Esophagus squamous epithelium (tissue), 5 donors: ENCODE measurements at places on chromosomes 3 and 15.

- DNase-seq, result no peak
Observed at GRCh38 chr15:68374168-68374745, 57.7 kb downstream of the ITGA11 start.

- DNase-seq, result no peak
Observed at GRCh38 chr15:100565591-100565990, 36.4 kb downstream of the LINS1 start.

DNA sequence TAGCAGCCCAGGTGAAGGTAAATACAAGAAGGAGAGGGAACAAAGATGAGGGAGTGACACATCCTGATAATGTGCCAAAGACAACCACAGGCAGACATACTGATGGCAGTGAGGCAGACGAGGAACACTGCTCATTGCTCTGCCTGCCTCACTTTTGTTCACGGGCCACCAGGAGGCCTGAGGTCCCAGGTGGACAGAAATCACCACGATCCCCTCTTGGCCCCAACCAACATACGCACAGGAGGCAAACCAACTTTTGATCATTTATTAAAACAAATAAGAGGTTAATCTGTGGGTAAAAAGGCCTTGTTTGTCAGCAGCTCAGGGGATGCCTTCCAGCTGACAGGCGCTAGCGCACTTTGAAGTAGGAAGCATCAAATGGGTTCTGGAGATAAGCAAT, 4.2 kb downstream of the ALG1L2 start:
- no peak for DNase-seq

GRCh38 chr3:108475220-108475782, 35.1 kb downstream of the MYH15 start:
- no peak for DNase-seq

DNA sequence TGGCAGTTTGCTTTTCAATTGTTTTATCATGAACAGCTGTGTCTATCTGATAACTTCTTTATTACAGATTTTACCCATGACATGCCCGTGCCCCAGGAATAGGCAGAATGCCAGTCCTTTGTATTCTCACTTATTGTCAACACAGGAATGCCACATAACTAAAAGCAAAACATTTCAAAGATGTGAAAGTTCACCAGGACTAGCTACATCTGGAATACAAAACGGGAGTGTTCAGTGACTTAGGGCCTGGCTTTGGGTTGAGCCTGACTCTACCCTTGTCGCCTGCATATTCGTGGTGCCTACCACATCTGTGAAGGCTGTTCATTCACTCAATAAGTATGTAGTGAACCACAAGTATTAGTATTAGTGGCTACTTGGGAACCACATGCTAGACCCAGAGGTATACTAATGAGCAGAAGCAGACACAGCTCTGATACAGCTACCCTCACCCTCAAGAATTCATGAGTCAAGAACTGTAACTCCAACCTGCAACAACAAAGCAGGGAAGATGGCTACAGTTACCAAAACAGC, 2.9 kb downstream of the TNFSF10 start:
- DNase-seq, result no peak

DNA sequence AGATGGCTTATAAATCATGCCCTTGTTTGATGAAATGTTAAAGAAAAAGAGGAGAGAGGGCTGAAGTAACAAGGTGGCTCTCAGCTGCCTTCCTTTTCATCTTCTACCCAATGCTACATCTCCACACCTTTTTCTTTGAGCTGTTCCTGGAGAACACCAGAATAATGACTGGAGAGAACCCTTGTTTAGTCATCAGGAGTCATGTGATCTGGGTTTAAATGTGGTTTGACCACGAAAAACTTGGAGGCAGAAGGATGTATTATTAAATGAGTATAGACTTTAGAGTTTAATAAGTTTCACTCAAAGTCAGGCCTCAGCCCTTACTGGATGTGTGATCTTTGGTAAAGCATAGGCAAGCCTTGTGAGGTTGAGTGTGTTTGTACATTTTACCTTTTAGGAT, 230.3 kb upstream of the TBL1XR1 start:
- DNase-seq, result no peak

DNA sequence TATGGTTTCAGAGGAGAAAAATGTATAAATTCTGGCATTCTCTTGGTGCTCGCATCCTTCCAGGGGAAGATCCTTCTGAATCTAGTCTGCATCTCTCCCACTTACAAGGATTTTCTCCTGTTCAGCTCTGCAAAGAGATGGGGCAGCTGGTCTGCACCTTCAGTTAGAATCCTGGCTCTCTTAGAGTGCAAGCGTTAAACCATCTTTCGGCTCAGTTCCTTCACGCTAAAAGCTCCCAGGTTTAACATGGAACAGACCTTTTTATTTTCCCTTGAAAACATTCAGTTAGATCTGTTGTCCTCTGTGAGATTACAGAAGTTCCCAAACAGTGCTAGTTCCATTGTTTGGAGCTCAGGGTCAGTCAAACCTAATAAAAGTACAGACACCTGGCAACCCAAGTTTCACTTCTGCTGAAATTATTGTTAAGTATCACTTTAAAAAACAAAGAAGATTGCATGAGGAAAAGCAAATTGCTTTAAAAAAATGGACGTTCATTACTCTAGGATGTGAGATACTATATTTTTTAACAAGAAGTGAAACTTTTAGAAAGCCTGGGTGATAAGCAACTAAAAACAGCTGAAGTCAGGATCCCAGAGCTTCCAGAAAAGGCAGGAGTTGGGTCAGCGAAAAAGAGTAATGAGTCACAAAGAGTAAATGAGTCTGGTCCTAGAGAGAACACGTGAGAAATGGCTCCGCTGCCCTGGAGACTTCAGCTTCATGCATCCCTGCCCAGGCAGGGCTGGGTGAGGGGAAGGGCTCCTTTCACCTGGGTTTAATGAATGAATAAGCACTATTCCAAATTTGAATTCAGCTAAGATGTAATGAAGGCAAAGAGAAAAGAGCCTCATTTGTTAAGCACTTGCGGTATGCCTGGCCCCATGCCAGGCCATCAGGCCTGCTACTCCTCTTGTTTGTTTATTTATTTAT, 63.3 kb downstream of the ABTB1 start:
- DNase-seq, result no peak

- no peak for DNase-seq
Observed at GRCh38 chr3:139585820-139586219, 46.3 kb upstream of the RBP1 start.

- no peak for DNase-seq
Observed at GRCh38 chr15:51315726-51316125, 22.7 kb downstream of the CYP19A1 start.

DNA sequence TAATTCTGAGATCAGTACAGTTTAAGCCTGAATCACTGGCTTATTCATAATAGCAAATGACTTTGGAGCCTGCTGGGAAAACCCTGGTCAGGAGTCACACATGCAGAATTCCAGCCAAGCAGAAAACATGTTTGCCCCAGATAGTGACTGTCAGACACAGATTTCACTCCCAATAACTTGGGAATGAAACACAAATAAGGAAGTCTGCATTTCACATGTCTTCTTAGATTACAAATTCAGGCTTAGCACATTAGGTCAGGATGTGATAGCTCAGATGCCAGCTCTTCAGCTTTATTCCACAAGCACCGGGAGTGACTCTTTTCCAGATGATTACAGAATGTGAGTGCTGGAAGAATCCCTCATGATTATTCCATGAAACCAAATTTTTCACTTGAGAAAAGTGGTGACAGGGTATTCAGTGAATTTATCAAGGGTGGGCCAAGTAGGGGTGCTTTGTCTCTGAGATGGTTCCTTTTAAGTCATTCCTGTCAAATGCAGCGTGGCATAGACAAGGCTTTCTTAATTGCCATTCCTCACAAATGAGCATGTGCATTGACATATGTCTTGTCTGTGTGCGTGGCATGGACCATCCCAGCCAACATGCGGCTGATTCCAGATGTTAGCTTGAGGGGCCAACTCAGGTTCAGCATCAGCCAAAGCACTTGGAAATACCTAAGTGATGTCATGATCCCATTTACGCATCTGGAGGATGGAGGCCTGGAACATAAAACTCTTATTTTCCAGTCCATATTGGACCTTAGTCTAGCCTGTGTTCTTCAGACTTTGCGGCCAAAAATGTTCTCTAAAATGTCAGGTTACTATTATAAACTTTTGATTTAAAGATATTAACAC, 191.0 kb downstream of the EPHB1 start:
- no peak for DNase-seq

DNA sequence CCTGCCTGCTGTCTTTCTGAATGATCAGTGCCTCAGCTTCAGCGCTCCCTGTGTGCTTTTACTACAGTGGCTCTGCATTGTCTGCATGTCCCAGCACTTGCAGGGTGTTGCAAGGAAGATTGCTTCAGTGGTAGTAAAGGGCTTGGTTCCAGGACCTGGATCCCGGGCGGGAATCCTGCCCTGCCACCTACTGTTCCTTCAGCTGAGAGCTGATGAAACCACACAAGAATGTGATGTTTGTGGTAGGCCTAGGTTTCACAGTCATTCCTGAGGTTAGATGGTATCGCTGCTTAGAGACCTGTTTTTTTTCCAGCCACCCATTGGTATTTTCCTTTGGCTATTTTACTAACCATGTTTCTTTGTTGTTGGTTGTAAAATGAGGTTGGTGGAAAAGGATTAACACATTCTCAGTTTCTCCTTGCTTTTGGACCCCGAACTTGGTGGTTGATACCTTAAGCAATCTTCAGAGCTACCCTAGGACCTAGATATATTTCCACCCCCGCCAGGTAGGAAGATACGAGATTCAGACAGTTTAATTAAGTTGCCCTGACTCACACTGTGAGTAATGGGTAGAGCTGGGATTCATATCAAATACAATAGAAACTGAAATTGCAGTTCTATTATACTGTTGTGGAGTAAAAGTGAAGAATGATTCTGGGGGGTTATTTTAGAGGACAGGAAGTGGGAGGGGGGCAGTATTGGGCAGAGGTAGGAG, 11.4 kb downstream of the GPR87 start:
- DNase-seq, result no peak

GRCh38 chr15:99100245-99101173, 4.4 kb upstream of the SYNM start:
- no peak for DNase-seq

GRCh38 chr3:67361323-67361722, 293.1 kb downstream of the SUCLG2 start:
- no peak for DNase-seq

GRCh38 chr3:38835939-38836338, 19.9 kb upstream of the SCN10A start:
- no peak for DNase-seq

DNA sequence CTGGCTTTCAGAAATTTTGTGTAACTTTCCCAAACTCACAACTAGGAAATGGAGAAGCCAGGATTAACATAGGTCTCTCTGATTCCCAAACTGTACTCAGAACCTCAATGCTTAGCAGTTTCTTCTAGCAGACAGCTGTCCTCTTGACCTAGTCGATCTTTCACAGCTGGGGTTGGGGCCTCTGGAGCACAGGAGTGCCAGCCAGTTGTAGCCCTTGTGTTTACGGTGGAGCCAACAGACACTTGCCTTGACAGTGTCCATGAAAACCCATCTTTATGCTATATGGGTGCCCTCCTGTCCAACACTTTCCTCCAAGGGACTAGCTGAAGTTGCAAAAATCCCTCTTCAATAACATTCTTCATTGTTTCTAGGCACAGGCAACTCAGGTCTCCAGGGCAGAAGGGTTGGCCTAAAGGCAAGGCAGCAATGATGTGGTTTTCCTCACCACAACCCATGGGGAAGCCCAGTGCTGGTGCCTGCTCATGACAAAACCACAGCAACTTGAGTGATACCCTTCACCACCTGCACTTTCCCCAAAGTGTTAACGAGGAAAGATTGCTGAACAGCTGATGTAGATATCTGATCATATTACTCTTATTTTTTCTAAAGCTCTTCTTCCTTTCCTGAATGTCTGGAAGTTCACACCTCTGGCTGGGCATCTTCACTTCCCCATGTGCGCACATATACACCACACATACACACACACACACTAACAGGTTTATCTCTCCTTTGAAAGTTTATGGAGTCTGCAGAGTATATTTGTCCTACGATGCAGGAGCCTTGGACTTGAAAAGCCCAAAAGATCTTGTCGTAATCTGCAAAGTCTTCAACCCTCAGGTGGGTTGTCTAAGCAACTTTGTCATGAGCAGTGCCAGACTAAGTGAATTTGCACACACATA, 11.0 kb upstream of the KNG1 start:
- no peak for DNase-seq

DNA sequence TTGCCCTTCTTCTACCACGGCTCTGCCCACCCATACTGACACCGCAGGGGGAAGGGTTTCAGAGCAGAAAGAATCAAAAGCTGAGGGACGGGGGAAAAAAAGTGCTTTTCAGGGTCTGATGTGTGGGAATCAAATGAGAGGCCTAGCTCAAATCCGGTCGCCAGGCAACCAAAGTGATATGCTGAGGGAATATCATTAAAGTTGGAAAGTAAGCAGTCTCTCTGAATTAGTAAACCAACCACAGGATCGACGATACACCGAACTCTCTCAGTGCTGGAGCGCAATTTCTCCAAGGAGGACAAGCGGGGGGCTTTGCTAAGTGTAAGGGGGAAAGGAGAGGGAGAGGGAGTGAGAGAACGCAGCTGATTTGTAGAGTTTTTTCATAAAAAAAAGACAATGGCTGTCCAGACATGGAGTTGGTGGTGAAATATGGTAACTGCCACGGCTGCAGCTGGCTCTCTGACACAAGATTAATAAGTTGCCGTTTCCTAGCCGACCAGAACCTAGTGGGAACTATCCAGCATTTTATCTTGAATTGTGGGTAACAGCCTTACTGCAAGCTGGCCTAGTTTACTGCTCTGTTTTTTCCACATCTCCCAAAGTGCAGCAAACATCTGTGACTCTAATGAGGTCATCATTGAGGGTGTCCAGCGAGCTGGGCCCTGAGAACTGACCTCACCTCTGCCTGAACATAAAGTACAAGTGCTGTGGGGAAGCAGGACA, 530.2 kb downstream of the SOX2 start:
- DNase-seq, result no peak

GRCh38 chr3:170705131-170705530, 119.3 kb upstream of the SLC7A14 start:
- DNase-seq, result no peak

DNA sequence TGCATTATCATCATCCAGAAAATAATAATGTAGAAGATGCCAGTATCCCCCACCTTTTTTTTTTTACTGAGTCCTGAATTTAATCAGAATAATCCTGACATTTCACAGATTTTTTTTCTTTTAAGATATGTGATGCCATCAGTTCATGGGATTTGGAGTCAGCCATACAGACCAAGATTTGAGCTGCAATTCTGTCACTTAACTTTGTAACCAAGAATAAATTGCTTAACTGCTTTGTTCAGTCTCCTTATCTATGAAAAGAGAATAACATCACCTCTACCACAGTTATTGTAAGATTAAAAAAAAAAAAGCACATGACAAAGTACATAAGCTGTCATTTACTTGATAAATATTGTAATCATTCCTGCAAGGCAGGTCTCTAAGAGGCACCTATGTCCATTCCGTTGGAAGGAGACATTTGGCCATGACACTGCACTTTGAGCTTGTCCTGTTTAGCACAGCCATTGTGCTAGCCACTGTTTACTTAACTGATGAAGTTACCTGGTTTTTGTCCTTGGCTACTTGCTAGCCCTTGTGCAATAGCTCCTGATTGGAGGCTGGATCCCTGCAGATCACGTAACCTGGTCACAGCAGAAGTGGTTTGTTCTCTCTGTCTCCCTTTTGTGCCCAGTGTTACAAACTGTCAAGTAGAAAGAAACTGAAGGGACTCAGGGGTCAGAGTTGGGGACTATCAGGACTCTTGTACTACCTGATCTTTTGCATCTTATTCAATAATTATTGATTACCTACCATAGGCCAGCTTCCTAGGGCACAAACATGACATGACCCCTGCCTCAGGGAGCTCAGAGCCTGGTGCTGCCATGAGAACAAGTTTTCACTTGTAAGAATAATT, 306.0 kb downstream of the WDR72 start:
- no peak for DNase-seq

- DNase-seq, result no peak
Observed at GRCh38 chr15:66654739-66655375, 47.2 kb upstream of the SMAD6 start.
